Stimulated activated CD4-positive, alpha-beta T cell treated with anti-CD3 and anti-CD28 coated beads, Interleukin-1b, Interleukin-23, amount 100 ng/mL, for 1 hour (primary cell): ENCODE measurements at places on chromosomes 3 and 15.
A peak's percentile ranks its signal among the peaks of the same experiment; 100 is the strongest.

DNA sequence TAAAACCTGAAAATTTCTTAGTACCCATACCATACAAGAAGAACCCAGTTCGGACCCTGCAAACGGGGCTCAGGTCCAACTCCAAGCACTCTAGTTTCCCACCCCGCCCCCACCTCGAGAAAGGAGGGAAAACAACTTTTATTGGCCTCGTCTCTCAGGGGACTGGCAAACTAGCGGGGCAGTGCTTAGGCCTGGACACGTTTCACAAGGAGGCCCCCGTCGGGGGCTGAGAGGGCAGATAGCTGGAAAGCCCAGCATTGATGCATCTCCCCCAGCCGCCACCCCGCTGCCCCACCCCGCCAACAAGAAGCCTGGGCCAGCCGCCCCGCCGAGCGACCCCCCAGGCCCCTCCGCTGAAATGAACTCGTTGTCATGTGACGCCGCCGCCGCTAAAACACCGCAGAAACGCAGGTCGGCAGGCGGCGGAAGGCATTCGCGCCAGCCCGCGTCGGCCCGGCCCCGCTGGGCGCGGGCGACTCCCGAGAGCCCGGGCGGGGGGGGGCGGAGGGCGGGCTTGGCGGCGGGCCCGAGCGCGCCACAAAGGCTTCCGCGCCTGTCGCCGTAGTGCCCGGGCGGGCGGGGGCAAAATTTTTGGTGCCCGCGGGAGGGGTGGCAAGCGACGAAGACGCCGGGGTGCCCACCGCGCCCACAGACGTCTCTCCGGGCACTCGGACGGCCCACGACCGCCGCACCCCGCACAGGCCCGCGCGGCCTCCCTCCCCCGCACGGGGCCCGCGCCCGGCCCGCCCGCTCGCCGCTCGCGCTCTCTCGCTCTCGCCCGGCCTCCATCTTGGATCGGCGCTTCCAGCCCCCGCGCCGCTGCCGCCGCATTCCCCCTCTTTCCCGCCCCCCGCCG is 634 bp downstream of the STAG1 start:
- peak; percentile 35 for DNase-seq

- DNase-seq, result no peak
Measured at GRCh38 chr3:184359610-184360009, 1.8 kb downstream of the CLCN2 start.

DNA sequence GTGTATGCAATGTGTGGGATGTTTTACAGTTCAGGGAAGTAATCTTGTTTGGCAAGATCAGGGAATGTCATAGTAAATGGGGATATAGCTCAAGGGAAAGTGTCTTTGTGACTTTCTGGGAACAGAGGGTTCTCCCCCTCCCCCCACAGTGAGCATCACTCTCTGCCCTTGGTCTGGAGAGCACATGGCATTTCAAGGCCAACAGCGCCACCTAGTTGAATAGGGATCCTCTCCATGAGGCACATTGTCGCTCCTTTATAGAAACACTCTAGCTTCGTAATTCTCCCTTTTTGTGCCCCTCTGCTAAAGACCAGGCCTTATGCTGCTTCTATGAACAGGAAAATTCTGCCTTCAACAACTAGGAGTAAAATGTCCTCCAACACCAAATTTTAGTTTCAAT is 37.1 kb upstream of the ARNT2 start:
- DNase-seq, result no peak

DNA sequence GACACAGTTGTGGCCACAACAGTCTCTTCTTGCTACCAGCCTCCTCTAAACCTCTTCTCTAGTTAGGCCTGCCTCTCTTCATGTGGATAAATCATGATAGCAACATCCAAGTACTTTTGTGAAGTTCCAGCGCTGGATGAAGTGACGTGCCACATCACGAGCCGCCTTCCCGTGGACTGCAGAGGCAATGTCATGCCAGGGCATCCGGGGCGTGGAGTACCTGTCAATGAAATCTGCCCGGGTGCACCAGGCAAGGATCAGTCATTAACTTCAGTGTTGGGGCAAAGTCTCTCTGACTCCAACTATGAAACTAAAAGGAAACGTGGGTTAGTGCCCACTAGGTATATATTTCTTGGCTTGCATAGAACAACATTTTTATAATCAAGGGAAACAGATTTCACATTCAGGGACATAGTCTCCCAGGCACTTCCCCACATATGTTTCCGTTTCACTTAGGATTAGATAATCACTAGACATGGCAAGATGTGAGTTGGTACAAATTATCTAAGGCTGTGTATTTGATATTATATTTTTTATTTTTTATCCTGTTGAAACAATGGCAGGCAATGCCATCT is 133.6 kb downstream of the PLD1 start:
- no peak for DNase-seq

- DNase-seq, result no peak
Measured at GRCh38 chr15:95830281-95830680, 500.2 kb upstream of the NR2F2 start.

DNA sequence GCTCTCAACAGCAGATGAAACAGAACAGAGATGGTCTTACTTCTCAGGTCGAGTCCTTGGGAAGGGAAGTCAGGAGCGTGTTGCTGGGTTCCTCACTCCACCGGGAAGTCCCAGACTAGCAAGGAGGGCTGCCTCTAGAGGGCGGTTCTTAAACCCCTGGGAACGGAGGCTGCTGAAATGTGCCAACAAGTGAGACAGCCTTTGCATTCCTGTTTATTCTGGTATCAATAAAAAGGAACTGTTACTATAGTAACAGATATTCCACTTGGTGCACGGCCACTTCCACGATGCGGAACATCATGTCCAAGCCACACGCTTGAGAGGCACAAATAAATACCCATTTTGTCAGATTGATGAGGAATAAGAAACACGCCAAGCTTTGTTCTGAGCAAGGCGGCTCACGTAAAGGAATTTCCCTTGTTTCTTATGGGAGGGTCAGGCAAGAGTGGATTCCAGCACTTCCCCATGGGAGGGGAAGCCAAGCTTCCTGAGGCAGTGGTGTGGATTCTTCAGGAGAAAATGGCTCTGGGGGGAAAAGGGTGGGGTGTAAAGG is at the start of gene FAM107A:
Gene FAM107A (minus strand): TSS at position 123 of the 553 bp plus-strand sequence. CDS start 7,531 bp downstream, outside the sequence.
- DNase-seq, result no peak

GRCh38 chr15:44441095-44441501 is 13.7 kb downstream of the CTDSPL2 start:
- DNase-seq, result no peak
